ENCODE measurements at places on chromosomes 16 and 17.
A peak's percentile ranks its signal among the peaks of the same experiment; 100 is the strongest.

- DNase-seq: no peak
Observed at GRCh38 chr16:12000032-12000431, 23.5 kb downstream of the SNX29 start.

- DNase-seq: peak; percentile 10
Observed at GRCh38 chr17:3683054-3683511, 12.9 kb downstream of the P2RX5 start.

DNA sequence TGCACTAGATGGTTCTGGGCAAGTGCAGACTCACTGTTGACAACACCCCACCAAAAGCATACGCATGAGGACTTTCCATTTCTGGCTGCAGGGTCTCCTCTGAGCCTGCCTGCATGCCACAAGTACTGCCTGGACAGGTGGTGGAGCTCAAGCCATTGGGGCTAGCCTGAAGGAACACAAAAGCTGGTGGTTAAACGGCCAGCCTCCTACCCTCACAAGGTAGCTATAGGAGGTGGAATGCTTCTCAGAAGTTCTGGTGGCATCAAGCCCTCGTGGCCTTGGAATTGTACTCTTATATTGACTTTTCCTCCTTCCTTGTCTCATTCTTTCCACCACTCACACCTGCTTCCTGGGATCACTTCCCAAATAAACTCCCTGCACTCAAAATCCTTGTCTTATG, 56.6 kb upstream of the BCAR1 start:
- no peak for DNase-seq

DNA sequence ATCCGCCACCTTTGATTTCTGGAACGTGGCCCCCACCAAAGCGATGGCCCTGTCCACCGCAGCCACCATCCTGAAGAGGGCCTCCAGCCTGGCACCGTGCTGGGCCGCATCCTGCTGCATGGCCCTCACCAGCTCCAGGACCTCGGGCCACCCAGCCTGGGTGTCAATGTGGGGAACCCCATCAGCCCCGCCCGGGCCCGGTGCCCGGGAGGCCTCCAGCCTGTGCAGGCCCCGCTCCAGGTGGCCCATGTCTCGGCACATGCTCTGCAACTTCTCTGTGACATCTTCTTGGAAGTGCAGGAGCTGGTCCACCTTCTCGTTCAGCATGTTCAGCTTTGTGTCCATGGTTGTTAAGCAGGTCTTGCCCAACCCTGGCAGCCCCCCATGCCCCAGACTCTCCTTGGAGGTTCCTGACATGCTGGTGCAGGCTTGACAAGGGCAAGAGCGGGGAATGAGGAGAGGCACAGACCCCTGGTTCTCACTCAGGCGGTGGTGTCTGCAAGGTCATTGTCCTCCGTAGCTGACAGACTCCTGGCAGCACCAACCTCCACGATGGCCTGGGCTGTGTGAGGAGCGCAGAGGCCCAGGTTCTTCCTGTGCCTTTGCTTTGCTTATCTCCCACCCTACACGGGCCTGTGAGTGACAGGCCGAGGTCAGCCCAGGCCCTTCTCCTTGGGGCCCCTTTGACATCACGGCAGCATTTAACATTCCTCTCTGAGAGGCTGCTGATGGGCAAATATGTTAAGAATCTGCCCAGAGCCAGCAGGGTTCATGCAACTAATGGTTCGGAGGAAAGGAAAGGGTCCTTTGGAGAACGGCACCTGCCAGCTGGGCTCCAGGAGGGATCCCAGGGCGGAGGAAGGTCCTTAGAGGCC, at the start of gene MYLK3:
MYLK3 (minus strand) TSS at position 568 of the 875 bp plus-strand sequence; CDS start at position 417, 151 bp downstream.
- no peak for DNase-seq

Data from activated CD4-positive, CD25-positive, alpha-beta regulatory T cell (primary cell).